ENCODE measurements at places on chromosomes 2 and 18.

DNA sequence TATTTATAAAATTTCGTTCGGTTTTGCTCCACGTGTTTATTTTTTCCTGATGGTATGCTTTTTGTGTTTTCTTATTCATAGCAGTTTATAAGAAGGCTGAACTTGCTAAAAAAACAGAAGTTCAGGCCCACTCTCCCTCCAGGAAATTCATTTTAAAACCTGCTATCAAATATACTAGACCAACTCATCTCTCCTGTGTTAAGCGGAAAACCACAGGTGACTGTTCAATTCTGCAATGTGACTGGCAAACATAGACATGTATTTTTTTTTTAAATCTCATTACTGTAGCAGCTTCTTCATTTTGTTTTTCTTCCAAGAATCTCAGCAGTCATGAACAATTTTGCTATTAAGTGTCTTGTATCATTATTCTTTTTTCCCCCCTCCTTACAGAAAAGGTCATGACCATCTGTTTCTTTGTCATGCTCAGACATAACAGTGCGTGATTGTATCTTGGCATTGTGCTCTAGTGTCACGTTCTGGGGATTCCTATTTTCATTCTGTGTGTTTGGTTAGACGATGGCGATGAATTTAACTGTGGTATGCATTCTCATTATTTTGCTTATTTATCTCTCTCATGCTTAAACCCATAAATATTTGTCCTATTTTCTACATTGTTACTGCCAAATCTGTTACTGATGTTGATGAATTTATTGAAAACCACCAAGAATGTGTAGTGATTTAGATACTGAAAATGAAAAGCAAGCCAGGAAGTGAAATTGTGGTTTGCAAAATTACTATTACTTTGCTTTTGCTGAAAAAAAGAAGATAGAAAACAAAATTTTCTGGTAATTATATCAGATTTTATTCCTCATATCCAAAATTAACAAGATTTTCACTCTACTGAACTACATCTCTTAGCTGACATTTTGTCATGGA lies 74.6 kb upstream of the UNC80 start:
- DNase-seq: no peak

DNA sequence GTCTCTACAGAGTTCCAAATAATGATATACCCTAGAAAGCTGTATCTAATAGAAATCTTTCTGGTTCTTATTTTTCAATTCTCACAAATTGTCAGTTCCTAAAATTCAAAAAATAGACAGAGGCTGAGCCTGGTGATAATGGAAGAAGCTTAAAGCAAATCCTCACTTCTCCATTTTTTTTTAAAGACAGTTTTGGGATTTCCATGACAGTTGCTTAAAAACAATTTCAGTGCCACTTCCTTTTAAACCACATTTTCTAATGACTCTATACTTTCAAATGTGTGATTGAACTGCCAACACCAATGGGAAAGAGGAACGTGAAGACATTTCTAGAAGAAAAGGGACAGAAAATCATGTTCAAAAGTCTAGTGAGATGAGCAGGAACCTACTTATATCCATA lies 4.0 kb downstream of the GKN2 start:
- no peak for DNase-seq

DNA sequence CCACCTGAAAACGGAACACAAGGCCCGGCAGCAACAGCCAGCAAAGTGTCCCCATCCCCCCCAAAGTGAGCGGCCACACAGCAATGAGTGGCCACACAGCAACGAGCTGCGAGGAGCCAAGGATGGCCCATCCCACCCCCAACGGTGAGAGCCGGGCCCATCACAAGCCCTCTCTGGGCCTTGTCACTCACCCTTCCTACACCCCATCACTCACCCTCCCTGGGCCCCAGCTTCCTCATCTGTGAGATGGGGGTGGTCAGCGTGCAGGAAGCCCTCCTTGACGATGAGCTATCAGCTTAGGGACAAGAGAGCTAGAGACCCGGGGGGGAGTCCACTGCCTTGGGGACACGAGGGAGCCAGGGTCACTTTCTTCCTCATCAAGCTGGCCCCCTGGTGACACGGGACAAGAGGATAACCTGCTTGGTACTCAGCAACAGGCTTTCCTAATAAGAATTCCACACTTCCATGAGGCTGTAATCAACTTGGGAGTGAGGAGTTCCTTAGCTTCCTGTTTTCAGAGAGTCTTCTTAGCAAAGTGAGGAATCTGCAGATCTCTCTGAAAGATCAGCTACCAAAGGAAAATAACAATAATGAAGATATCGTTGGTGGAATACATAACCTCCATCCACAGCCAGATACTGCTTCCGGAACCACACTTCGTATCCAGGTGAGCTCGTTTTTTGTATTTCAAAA lies 92.8 kb downstream of the HDAC4 start:
- no peak for DNase-seq

DNA sequence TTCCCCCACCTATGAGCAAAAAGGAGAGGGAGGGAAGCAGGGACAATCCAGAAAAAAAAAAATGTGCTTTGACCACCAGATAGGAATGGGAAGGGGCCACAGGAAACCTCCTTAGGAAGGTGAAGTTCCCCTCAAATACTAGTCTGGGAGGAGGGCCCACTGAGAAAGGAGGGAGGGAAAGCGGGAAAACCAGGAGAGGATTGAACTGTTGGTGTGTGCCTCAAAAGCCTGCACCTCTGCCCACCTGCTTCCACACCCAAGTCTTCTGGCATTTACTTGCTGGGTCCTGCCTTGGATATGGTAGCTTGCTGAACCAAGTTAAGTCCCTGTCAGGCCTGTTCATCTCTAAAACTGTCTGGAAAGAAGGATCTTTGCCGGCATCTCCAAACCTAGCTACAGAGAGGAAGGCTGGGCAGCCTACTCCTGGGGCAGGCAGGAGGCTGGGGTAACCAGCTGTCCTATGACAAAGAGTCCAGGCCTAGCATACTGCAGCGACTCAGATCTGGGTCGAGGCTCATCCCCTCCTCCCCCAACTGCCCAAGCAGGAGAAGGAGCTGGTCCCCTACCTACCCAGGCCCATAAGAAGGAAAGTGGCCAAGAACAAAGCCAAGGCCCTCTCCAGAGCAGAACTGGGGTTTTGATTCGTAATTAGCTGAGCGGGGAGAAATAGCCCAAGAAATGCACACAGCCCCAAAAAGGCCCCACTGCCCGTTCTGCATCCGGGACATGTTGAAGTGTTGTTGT lies 3.0 kb downstream of the EN1 start:
- no peak for DNase-seq

DNA sequence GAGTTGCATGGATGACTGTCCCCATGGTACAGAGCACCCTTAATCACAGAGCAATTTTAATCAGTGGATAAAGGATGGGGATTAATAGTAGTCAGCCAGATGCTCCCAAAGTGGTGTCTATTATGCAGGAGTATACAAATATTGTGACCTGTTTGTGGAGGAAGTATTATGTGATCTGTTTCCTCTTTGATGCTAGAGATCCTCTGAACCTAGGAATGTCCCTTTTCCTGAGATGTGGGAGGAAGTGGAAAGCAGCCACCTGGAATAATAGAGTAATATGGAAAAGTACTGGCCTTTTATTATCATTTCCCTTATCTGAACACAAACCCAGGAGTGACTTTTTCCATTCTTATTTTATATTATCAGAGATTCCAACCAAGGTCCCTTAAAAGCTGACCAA lies 94.2 kb upstream of the EFEMP1 start:
- DNase-seq: no peak

Data from activated T-cell treated with anti-CD3 and anti-CD28 coated beads, Interleukin-2, amount 50 U/mL, for 1 hour (primary cell).